ENCODE measurements at places on chromosomes 4 and X. TPM values are rescaled to one million over a fixed set of nuclear protein-coding genes. Genes with fewer than 3 reads are reported as not detected.

The RTL3 gene
- not detected for total RNA-seq

DNA sequence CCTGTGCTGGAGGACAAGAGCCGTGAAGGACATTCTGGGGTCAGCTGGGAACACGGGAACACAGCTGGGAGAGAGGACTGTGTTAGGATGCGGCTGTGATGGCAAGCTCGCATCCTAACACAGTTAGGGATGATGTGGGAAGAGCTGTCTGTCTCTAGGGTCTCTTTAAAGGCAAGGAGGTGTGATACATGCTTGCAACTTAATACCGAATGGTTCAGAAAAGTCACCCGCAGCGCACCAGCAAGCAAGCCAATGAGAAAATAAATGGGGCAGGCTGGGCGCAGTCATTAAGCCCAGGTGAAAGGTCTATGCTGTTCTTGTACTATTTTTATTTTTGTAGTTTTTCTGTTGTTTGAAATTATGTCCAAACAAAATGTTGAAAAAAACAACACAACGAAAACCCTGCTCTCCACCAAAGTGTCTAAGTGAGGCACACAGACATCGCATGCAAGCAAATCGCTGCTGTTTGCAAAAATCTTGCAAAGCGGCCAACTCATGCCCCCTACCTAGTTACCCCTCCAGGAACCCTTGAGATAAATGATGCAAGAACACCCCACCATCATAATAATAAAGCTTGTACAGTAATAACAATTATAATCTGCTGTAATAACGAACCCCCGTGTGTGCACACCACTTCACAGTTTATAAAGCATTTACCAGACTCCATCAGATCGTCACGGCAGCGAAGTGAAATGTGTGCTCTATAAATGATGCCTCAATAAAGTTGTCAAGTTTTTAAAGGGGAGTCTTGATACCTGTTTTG lies 17.9 kb upstream of the ADRA2C start:
- DNase-seq: no peak

GRCh38 chr4:153787061-153787560 lies 1.8 kb downstream of the SFRP2 start:
- DNase-seq: no peak

The VCX3B gene
- total RNA-seq: not detected

- DNase-seq: no peak
These were observed 311.4 kb upstream of the NDST4 start for GRCh38 chr4:115424852-115425251.

DNA sequence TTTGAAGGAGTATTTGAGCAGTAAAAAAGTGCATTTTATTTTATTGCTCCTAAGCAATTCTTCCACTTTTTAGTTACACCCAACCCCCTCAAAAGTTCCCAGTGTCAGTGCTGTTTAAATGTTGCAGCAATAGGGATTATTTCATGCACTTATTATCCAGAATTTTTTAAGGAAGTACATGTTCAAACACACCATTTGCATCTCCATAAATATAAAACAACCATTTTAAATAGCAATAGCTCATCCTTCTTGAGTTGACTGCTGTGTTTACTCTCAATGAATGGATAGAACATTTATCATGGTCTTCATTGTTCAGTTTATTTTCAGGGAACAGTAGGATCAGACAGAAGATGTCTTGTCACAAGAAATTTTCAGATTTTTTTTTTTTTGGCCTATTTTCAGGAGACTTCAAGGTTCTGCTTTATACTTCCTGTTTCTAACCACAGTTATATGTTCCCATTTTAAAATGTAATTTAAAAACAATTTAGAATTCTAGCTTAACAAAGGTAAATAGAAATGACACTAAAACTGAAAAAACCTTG lies 171.9 kb downstream of the TMA16 start:
- DNase-seq: no peak

The HTR2C gene
- not detected for total RNA-seq

- no peak for DNase-seq
These were observed 385.9 kb upstream of the MAD2L1 start for GRCh38 chr4:120452536-120452935.

DNA sequence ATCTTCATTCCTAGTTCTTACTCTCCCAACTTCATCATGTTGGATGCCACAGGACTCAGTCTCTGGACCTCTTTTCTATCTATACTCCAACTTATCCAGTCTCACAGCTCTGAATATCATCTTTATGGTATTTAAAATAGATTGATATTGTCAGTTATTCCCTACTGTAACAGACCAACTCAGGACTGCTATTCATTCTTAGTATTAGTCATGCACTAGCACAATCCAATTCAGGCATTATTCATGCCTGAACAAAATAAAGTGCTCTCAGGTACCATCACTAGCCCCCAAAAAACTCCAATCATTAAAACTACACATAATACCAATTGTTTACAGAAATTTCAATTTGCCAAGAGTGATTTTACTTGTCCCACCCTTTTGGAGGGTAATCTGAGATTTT lies 37.7 kb downstream of the FRYL start:
- DNase-seq: no peak

The MAP7D2 gene
- total RNA-seq: 3.0 TPM

The CBR4 gene
- 59.1 TPM for total RNA-seq

GRCh38 chr4:21002976-21003375 lies 302.7 kb downstream of the PACRGL start:
- no peak for DNase-seq

The ACSL1 gene
- total RNA-seq: 31.7 TPM

- DNase-seq: no peak
These were observed 7.5 kb upstream of the MYOZ2 start for GRCh38 chr4:119128148-119128547.

The SOX3 gene
- 0.71 TPM for total RNA-seq

DNA sequence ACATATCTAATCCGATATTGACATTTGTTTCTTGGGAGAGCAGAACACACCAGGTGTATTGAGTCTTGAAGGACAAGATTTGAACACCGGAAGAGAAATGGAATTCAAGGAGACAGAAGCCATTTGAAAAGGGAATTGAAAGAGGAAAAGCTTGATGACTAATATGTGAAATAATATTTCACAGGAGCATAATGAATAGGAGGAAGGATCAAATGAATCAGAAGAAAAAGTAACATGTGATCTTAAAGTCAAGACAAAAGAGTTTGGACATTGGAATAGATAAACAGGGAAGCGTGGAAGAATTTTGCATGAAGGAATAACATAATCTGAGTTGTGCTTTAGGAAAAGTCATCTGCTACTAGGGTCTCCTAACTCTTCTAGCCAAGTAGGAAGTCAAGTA lies 145.5 kb upstream of the PDHA2 start:
- no peak for DNase-seq
